ENCODE measurements at places on chromosomes 12 and 14.

DNA sequence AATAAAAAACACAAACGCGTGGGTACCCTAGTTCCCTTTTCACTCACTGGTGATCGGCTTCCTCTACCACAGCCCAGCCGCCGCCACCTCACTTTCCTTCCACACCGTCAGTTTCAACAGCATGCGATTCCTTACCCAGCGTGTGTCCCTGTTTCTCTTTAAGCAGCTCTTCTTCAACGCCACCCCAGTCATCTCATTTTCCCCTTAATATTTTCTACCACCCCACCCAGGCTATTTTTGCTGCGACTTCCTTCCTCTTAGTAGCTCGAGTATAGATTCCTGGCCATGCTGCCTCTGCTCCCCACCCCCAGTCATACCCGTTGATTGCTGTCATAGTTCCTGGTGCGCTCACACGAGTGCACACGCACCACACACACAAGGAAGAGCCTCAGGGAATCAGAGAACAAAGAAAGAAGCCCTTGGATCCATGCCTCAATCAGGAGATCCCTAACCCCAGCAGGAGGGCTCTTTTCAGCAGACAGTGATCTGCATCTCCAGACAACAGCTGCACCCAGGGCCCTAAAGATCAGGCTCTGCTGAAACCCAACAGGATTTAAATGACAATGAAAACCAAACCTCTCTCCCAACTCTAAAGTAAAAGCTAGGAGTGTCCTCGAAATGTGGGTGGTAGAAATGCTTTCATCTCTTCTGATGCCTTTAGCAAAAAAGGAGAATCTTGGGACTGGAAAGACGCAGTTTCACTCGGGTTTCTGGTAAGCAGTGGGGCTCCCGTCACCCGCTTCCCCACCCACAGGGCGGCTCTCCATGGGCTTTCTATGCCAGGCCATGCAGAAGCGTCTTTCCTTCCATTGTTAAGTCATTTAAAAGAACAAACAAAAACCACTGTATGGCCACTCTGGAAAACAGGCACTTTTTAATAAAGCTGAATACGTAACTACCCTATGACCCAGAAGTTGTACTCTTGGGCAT is 23.8 kb downstream of the VPS37B start:
- peak; percentile 91 for DNase-seq

DNA sequence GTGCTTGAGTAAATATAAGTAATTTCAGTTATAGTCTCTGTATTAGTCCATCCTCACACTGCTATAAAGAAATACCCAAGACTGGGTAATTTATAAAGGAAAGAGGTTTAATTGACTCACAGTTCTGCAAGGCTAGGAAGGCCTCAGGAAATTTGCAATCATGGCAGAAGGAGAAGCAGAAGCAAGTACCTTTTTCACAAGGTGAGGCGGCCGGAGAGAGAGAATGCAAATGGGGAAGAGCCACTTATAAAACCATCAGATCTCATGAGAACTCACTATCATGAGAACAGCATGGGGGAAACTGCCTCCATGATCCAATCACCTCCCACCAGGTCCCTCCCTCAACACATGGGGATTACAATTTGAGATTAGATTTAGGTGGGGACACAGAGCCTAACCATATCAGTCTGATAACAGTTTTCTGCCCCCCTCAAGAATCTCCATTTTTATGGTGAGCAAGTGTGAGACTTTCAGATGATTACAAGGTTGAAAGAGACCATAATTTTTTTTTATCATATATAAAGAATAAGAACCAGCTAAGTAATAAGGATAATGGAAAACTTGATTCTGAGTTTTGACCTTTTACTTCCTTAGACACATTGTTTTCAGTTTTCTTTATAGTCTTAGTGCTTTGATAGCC is 35.6 kb downstream of the LEMD3 start:
- DNase-seq = no peak

DNA sequence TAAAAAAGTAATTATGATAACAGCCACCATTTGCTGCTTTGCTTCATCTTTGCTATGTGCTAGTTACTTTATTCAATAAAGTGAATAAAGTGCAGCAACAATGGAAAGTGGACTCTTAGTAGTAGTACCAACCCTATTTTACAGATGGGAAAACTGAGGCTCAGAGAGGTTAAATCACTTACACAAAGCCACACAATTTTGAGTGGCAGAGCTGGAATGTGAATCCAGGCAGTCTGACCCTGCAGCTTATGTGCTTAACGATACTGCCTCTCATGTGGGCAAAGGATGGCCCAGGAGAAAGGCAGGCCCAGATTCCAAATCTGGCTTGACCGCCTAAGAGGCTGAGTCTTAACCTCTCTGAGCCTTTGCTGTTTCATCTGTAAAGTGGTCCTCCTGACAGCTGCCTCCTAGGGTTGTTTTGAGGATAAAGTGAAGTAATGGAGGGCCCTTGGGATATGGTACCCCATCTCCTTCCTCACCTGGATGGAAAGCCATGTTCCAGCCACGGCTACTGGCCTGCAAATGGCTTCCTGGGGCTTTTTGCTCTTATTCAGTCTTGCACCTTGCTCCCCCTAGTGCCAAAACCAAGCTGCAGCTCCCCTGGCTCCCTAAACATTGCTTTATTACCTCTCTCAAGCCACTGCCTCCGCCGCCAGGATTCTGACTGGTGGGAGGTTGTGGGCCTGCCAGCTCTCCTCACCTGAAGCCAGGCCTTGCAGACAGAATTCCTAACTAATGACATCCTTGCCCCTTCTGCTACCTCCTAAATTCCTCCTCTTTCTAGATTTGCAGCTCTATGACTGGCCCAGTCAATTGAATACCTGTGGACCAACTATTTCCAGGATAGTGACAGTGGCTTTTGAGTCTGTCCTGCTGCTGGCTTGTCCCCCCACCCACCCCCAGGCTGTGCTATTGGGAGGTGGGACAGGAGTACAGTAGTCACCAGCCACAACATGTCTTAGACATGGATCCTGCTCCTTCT is 283.3 kb upstream of the PWP1 start:
- peak; percentile 67 for DNase-seq

- no peak for DNase-seq
These were observed 182.9 kb upstream of the FAR2 start for GRCh38 chr12:28966046-28966780.

DNA sequence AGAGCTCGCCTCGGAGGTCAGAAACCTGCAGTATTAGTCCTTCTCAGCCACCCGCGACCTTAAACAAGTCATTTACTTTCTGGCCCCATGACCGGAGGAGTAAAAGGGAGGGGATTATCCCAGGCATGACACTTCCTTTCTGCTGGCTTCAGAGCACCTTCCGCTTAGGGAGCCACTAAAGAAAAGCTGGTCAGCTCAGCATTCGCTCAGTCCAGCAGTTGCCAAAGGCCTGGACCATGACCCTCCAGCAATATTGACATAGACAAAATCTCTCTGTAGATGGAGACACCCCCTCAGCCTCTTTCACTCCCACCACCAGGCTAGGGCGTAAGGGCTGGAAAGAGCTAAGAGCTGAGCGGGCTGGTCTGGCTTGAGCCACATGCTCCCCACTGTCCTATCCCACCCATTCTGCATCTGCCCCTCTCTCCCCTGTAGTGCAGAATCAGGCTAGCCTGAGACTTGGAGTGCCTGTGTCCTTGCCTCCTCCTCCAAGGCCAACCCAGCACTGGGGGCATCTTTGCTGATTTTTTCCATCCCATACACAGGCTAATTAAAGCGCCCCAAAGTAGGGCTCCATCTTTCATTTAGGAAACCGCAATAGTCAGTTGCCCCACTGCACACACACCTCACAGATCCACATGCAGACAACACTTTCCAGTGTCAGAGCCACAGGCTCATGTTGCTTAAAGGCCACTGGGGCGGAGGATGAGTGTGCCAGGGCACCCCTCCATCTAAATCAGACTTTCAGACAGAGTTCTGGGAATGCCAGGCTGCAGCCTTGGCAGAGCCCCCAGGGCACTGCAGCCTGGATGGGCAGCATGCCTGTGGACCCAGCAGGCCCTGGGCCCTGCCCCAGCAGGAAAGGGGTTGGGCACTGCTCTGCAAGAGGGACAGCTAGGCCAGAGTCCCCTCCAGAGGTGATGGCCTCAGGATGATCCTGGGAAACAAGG is 4.0 kb upstream of the CPNE6 start:
- no peak for DNase-seq

- no peak for DNase-seq
These were observed 640.1 kb upstream of the MIS18BP1 start for GRCh38 chr14:45893127-45893526.

- no peak for DNase-seq
These were observed 21.9 kb upstream of the CLMN start for GRCh38 chr14:95341564-95341963.

- no peak for DNase-seq
These were observed 3.2 kb upstream of the NACA start for GRCh38 chr12:56728139-56728861.

DNA sequence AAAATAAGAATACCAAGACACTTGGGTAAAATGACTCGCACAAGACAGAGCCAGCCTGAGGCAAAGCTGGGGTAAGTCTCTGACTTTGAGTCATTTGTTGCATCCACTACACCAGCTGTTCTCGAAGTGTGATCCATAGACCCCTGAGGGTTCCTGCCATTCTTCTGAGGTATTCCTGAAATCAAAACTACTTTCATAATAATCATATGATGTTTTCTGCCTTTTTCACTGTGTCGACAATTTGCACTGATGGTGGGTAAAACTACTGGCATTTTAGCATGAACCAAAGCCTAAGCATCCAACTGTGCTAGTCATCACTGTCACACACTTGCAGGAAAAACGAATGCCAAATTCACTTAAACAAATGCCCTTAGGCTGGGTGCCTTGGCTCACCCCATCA is 135.5 kb upstream of the FUT8 start:
- no peak for DNase-seq

DNA sequence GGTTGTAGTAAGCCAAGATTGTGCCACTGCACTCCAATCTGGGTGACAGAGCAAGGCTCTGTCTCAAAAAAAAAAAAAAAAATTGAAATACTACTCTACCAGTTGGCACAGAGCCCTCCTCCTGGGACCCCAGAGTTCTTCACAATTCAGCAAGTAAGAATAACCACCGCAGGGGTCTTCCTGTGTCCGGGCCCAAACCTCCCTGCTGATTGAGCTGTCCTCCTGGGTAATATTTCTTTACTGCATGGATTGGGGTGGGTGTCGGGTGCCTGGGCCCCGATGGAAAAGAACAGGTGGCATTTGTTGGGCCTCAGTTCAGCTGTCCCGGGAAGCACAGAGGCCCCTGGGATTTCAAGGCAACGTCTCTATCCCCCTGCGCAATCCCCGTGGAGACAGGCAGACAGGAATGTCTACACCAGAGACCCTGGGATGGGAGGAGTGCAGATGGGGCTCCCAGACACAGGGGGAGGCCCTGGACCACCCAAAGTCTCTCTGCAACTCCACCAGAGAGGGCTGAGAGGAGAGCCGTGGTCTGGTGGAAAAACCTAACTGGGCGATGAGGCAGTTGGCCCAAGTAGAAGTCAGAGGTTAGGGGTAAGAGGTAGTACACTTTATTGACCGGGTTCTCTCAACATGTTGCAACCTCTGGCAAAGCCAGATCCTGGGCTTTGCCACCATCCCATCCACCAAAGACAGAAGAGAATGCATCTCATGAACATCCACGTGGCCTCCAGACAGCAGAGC is 32.7 kb upstream of the VPS37B start:
- DNase-seq = no peak

GRCh38 chr12:25585021-25585523 is 32.0 kb upstream of the LMNTD1 start:
- DNase-seq = no peak

DNA sequence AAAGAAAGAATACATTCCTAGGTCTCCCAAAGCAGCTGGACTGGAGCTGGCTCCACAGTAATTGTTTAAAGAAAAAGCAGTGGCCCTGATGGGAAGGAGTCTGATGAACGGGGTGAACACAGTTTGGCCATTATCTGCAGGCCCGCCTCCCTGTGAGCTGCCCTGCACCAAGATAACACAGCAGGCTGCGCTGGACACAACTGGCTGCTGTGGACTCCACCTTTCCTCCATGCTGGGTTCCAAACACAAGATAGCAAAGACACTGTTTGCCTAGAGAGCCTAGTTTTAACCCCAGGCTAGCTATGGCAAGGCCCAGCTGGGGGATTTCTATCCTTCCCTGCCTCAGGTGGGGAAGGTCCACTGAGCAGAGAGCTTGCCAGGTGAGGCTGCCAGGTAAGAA is 34.6 kb downstream of the ZFP36L1 start:
- no peak for DNase-seq

DNA sequence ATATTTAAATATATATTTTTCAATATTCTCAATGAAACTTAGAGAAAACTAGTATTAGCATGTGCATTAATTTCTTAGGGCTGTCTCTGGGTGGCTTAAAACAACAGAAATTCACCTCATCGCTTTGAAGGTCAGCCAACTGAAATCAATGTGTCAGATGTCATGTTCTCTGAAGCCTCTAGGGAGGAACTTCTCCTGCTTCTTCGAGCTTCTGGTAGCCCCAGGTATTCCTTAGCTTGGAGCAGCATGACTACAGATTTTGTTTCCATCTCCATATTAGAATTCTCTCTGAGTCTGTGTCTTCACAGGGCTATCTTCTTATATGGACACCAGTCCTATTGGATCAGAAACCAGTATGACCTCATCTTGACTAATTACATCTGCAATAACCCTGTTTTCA is 221.5 kb downstream of the PDZRN4 start:
- DNase-seq = no peak

All from kidney capillary endothelial cell (primary cell).